ENCODE measurements at places on chromosomes 4 and X. TPM values are rescaled to one million over a fixed set of nuclear protein-coding genes. Genes with fewer than 3 reads are reported as not detected.

- no peak overlapping the region for H3K4me3 ChIP-seq
- no peaks in the 10 kb centered on the region for H3K4me1 ChIP-seq
- H3K36me3 ChIP-seq, result no peaks in the 10 kb centered on the region
- H3K27me3 ChIP-seq, result peaks cover 7% of the 10 kb centered on the region
Observed at GRCh38 chr4:78032929-78033328, 24.2 kb upstream of the FRAS1 start.

GRCh38 chr4:26522478-26522877 is 32.2 kb upstream of the CCKAR start:
- DNase-seq, result no peak
- H3K4me3 ChIP-seq, result no peak overlapping the region
- H3K4me1 ChIP-seq, result no peaks in the 10 kb centered on the region
- no peaks in the 10 kb centered on the region for H3K36me3 ChIP-seq
- no peak overlapping the region for H3K27ac ChIP-seq

GRCh38 chr4:36304138-36304681 is 22.8 kb downstream of the DTHD1 start:
- peaks cover 14% of the 10 kb centered on the region for H3K4me1 ChIP-seq
- peaks cover 13% of the 10 kb centered on the region for H3K36me3 ChIP-seq
- no peak for DNase-seq

DNA sequence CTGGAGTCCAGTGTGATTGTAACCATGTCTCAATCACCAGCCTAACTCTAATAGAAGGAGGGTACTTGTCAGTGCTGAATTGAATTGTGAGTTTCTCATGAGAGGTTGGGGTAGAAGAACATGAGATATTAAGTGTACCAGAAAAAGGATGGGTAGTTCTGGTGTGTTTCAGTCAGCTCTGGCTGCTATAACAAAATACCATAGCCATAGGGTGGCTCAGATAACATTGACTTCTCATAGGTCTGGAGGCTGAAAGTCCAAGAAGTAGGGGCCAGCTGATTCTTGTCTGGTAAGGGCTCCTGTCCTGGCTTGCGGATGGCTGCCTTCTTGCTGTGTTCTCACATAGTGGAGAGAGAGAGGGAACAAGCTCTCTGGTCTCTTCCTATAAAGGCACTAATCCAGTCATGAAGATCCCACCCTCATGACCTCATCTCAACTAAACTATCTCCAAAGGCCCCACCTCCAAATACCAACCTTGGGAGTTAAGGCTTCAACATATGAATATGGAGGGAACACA is 35.6 kb upstream of the STX18 start:
- peaks cover 12% of the 10 kb centered on the region for H3K4me1 ChIP-seq

- H3K27ac ChIP-seq, result no peak overlapping the region
- no peak for DNase-seq
- no peaks in the 10 kb centered on the region for H3K4me1 ChIP-seq
Observed at GRCh38 chrX:4225086-4225485, 511.6 kb upstream of the PRKX start.

GRCh38 chrX:15530318-15530717 is 29.7 kb downstream of the BMX start:
- H3K27ac ChIP-seq, result no peak overlapping the region
- H3K27me3 ChIP-seq, result peaks cover 3% of the 10 kb centered on the region
- H3K4me1 ChIP-seq, result no peaks in the 10 kb centered on the region
- DNase-seq, result no peak

The S100G gene
- not detected for total RNA-seq

The SMIM31 gene
- not detected for total RNA-seq

The STX18 gene
- total RNA-seq, result 27.1 TPM

The GPC3 gene
- 0.72 TPM for total RNA-seq

The ATP1B4 gene
- not detected for total RNA-seq

The ETDA gene
- total RNA-seq, result not detected

The PABPC1L2A gene
- not detected for total RNA-seq

The STK26 gene
- total RNA-seq, result 54.0 TPM

Measured in activated naive CD8-positive, alpha-beta T cell treated with anti-CD3 and anti-CD28 coated beads, Interleukin-2, amount 10 ng/mL, durations not matched to agents 7 days and 5 days (primary cell).